Activated CD4-positive, alpha-beta T cell treated with anti-CD3 and anti-CD28 coated beads, Interleukin-2, amount 10 ng/mL, durations not matched to agents 7 days and 5 days (primary cell): ENCODE measurements at places on chromosomes 1 and 21.
A peak's percentile ranks its signal among the peaks of the same experiment; 100 is the strongest.

- no peak for DNase-seq
Measured at GRCh38 chr1:8496473-8496872, 178.6 kb downstream of the SLC45A1 start.

DNA sequence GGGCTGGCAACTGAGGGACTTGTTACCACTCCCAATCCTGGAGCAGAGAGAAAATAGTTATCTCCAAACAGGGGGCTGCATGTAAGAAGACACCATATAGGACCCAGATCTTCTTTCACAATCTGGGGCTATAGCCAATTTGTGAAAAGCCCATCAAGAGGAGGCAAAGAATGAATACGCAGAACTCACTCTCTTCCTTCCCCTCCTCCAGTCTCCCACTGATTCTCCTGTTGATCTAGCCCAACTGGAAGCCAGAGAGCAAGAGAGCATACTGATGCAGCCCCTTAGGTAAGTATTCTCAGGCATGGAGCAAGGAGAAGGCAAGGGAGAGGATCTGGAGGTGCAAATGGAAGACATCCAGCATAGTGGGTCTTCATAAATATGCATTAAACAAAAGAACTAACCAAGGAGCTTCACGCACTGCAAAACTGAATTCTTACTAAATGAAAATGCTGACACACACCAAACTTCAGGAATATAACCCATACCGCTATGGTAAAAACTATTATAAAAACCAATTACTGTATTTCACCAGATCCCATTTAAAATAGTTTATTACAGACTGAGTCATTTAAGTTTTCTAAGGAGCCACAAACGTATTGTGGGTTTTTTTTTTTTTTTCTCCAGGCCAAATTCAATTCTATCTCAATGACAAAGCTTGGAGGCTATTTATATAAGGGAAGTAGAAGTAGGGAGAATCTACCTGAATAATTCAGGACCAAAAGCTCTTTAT lies 15.5 kb upstream of the HMGB4 start:
- DNase-seq, result no peak

DNA sequence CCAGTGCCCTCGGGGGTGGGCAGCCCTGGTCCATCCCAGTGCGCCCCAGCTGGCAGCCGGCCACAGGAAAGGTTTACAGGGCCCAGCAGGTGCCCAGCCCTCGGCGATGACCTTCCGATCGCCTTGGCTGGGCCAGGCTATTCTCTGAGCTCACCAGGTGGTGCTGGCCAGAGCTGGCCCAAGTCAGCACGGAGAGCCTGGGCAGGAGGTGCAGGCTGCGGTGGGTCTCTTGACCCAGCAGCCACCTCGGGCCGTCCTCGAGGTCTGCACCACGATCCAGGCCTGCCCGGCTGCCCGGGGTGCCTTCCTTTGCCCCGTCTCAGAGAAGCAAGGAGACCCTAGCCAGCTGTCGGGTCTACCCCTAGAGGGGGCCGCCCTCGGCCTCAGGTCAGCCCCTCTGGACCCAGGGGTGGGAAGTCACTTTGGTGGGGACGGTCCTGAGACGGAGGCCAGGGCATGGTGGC lies 370 bp downstream of the PERM1 start:
- no peak for DNase-seq

- no peak for DNase-seq
Measured at GRCh38 chr1:156276532-156276931, 6.1 kb downstream of the SMG5 start.

DNA sequence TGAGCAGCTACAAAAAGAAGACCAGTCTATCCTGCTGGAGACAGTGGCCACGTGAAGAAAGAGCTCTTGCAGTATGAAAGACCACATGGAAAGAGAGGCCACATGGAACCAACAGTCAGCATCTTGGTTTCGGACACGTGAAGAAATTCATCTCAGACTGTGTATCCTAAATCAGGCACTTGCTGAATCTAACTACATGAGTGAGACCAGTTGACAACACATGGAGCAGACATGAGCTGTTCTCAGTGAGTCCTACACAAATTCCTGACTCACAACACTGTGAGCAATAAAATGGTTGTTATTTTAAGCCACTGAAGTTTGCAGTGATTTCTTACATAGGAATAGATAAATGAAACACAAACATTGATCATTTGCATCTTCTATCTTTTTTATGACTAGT lies 2.4 kb upstream of the TAF1A start:
- DNase-seq, result no peak

- DNase-seq, result no peak
Measured at GRCh38 chr1:84073266-84073665, 70.8 kb upstream of the PRKACB start.

- DNase-seq, result peak; percentile 18
Measured at GRCh38 chr1:207672522-207673130, 27.7 kb downstream of the CR1L start.

- DNase-seq, result no peak
Measured at GRCh38 chr1:230145953-230146476, 79.0 kb downstream of the GALNT2 start.

- DNase-seq, result no peak
Measured at GRCh38 chr1:22471078-22471477, 19.4 kb downstream of the ZBTB40 start.

- no peak for DNase-seq
Measured at GRCh38 chr1:39331647-39332046, 127.2 kb downstream of the MACF1 start.

DNA sequence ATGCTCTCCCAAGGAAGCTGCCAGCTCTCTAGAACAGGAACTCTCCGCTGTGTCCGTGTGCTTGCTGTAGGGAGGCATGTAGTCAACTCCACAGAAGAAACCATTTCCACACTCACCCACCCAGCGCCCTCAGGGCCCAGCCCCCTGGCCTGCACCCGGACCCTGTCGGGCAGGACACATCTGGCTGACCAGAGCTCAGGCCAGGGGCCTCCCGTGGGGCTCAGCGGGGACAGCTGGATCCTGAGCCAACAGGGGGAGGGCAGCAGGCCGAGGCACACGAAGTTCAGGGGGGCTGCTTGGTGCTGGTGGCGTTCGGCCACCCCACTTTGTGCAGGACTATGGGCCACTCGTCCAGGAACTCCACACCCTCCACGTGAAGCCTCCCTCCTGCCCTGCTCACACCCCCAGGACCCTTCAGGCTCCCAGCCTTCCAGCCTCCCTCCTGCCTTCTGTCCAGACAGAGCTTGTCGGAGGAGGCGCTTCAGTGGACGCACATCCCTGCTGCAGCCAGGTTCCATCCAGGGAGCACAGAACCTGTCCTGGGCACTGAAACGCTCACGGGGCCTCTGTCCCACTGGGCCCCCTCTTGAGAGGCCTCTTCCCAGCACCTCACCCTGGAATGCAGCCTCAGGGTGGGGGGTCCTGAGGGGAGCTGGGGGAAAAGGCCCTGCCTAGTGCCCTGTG lies 15.0 kb upstream of the FAAP20 start:
- no peak for DNase-seq

- peak; percentile 88 for DNase-seq
Measured at GRCh38 chr1:74732960-74733603, at the start of the genes CRYZ and TYW3. Gene CRYZ (minus strand): TSS chr1:74733050. CDS start chr1:74724821, 8,229 bp downstream. Gene TYW3 (plus strand): TSS chr1:74733152. CDS start chr1:74733245, 93 bp downstream.
